Fibroblast of the conjunctiva (primary cell): ENCODE measurements at places on chromosomes 1 and 21.

DNA sequence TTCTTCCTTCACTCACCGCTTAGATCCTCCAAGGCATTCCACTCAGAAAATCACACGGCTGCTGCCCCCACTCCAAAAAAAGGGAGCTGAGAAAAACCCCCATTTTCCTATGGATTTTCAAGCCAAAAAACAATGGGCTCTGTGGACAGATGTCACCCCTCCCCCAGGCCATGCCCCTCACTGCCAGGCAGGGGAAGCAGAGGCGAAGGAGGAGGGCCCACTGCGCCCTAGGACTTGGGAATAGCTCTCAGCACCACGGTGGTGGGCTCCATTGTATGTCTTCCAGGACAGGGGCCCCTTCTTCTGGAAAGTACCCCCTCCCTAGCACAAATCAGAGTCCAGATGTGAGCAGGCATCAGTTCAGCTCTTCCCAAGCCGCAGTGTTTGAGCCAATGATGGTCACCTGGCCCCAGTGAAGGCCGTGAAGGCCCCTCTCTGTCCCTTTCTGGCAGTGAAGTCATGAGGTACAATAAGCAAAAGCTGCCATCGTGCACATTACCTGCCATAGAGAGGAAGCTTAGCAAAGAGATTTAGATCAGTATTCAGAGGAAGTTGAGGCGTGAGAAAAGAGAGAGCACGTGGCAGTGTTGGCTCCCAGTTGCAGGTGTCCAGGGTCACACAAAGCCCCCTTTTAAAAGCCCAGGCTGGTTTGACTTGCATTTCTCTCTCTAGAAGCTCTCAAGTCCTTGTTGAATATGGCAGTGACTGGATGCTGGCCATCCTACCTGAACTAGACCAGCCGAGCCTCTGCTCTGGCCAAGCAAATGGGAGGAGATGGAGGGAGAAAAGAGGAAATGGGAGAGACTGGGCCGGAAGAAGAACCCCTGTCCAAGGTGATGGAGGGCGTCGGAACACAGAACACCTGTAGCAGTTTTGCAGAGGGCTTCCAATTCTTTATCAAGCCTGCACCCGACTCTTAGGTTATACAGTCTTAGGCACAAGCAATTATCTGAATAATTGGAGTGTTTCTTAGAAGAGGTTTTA lies 149.0 kb downstream of the TOMM20 start:
- DNase-seq, result no peak

DNA sequence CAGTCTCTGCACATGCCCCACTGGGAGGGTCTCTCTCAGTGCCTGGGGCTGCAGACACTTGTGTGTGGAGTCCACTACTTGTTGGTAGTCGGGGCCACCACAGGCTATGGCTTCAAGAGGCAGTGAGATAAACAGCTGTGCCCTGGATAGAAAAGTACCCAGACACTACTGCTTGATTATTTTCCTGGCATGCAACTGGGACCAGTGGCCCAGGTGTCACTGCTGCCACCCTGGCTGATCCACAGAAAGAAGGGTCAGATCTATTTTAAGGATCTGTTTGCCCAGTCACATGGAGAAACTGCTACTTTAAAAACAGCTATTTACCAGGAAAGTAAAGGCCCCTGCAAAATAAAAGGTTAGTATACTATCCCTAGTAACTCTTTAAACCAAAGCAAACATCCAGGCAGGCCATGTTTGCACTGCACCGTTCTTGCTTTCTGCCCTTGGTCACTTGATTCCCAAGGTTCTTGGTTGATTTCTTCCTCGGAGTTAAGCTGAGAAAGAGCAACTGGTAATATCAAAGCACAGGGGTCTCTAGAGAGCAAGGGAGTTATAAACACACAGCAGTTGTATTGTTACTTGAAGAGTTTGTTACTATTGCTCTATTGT lies 99.9 kb downstream of the GLUL start:
- DNase-seq, result no peak

- DNase-seq, result no peak
Measured at GRCh38 chr1:43887748-43888147, 45.9 kb upstream of the ARTN start.

DNA sequence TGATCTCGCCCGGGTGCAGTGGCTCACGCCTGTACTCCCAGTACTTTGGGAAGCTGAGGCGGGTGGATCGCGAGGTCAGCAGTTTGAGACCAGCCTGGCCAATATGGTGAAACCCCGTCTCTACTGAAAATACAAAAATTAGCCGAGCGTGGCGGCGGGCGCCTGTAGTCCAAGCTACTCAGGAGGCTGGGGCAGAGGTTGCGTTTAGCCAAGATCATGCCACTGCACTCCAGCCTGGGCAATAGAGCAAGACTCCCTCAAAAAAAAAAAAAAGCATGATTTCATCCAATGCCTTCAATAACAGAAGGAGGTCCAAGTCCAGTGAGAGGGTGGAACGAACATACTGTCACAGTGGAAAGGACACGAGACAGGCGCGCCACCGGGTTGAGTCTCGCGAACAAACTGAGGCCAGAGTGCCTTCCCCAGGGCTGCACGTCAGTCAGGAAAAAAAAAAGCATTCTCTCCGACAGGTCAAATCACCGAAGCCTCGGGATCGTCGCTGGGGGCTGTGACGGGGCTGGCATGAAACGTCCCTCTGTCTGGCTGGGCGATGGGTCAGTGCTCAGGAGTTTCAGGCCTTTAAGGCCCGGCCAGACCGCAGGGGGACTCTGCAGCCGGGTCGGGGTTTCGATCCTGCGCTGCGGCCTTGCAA lies 8.4 kb upstream of the CROCC start:
- DNase-seq, result no peak

DNA sequence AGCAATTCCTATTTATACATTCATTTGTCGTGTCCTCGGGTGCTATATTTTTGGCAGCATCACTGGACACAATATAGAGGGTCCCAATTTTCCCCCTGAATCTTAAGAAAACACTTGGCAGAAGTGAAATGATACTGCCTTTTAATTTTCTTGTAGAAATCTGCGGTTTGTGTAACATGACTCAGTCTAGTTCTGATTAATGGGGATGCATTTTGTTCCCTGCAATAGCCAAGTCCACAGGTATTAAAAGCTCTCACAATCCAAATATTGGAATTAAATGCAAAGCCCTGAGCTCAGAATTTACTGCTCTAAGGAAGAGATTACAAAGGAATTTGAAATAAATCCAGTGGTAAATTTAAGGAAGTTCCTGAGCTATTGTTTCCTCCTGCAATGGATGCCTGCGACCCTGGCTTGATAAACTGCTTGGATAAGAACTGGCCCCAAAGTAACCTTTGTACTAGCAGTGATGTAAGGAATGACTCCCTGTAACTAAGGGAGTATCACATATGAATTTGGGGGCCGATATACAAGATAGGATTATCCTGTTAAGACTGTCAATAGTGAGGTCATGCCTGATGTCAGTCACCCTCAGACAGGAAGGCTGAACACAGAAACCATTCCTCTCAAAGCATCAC lies 349.7 kb upstream of the C1orf87 start:
- no peak for DNase-seq

- DNase-seq, result no peak
Measured at GRCh38 chr21:46001821-46002681, 20.5 kb downstream of the COL6A1 start.

- DNase-seq, result peak; percentile 27
Measured at GRCh38 chr1:151832318-151832980, 847 bp upstream of the RORC start.

DNA sequence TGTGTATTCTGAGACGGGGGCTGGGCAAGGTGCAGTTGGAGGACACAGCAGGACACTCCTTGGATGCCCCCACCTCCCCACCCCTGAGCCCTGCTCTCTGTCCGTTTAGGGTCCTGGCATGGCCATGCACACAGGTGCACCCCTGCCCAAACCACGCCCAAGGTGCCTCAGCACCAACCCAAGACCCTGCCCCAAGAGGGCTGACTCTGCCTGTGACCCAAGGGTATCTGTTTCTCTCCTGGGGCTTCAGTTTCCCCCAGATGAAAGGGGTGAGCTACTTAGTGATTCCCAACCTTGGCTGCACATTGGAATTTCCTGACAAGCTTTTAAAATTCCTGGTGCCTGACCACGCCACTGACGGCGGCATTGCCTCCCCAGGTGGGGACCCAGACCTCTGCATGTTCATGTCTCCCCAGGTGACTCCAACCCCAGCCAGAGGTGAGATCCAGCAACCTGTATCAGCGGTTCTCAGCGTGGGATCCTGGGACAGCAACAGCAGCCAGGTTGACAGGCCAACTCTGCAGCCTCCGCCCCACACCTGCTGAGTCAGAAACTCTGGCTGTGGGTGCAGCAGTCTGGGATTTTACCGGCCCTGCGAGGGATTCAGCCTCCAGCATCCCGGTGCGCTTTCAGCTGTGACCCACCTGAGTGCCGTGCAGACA lies 483.4 kb downstream of the NPHP4 start:
- no peak for DNase-seq

DNA sequence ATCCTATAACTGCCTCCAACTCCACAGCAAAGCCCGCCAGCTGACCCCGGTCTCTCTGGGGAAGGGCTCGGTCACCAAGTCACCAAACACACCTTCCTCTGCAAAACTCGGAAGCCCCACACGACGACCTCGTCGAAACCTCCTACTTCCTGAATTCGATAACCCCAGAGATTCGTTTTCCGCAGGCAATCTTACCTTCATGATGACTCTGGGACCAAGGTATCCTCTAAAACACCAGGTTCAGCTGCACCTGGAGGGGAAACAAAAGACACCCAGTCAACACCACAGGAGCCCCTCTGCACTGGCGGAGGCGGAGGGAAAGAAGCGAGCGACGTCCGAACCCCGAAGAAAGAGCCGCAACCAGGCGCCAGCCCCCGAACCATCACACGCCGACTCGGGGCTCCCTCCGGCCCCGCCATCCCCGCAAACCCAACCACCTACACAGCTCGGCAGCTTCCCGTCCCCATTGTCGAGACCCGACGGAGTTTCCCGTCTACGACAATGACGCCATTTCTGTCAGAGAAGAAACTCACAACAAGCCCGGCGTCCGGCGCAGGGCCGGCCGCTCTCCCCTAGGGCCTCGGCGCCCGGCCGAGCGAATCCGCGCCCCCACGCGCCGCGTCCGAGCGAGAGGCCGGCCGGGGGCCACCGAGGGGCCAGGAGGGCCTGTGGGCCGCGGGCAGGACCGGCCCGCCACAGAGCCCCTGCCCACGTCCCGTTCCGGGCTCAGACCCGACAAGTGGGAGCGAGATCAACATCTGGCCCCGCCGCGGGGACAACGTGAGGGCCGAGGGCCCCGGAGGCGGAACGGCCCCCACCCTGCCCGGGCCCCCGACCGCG lies 1.0 kb downstream of the ARID4B start:
- no peak for DNase-seq

DNA sequence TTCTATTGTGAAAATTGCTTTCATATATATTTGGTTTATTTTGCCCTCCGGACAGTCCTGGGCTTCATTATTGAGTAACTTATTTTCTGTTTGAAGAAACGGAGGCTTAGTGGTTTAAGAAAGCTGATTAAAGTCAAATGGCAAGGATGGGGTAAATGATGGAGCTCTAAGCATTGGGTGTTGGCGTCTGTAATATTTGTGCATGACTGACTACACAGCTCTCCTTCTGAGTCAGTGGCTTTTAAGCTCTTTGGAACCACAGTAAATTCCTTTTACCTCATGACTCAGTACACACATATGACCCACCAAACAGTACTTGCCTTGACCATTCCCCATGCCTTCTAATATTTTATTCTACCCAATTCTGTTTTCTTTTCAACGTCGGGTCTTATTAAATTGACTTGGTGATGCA lies 21.0 kb downstream of the B3GALT5 start:
- peak; percentile 84 for DNase-seq

DNA sequence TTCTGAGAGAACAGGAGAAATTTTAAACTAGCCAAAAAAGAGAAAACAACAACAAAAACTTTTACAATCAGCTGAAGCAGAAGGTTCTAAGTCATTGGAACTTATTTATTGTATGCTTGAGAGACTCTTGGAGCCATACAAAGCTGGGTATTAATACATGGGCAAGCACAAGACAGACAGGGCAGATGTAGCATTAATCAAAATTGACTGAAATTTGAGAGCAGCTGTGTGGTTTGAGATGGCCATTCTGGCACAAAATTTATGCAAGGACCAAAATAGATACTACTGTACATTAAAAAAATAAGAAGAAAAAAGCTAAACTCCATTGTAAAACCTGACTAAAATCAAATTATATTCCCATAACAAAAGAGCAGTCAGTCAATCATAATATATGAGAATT lies 892.5 kb downstream of the PLA2G4A start:
- no peak for DNase-seq

GRCh38 chr1:83065952-83066727 lies 932.8 kb downstream of the TTLL7 start:
- DNase-seq, result no peak

- peak; percentile 63 for DNase-seq
Measured at GRCh38 chr1:185813401-185813979, 79.3 kb downstream of the HMCN1 start.

- no peak for DNase-seq
Measured at GRCh38 chr1:7076572-7076971, 291.3 kb downstream of the CAMTA1 start.

GRCh38 chr21:42425591-42425990 lies 21.9 kb downstream of the UBASH3A start:
- DNase-seq, result no peak

DNA sequence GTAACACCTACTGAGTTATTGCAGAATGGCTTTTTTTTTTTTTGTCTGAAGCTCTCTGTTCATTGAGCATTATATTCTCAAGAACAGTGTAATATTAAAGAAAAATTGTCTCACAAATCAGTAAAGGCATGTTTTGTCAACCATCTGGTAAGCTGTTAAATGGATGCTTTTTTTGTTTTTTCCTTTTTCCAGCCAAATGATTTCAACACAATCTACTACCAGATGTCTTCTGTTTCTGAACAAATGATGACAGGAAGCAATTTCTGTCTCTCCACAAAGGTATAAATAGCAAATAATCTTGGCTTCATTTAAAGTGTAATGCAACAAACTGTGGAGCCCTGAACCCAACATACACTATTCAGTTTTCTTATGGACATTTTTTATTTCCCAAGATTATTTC lies 78.6 kb upstream of the RGS2 start:
- no peak for DNase-seq

- DNase-seq, result no peak
Measured at GRCh38 chr1:238898856-238899255, 487.5 kb upstream of the CHRM3 start.

- DNase-seq, result no peak
Measured at GRCh38 chr1:193662030-193662429, 475.6 kb upstream of the B3GALT2 start.

- no peak for DNase-seq
Measured at GRCh38 chr21:15209224-15209623, 144.4 kb upstream of the NRIP1 start.

DNA sequence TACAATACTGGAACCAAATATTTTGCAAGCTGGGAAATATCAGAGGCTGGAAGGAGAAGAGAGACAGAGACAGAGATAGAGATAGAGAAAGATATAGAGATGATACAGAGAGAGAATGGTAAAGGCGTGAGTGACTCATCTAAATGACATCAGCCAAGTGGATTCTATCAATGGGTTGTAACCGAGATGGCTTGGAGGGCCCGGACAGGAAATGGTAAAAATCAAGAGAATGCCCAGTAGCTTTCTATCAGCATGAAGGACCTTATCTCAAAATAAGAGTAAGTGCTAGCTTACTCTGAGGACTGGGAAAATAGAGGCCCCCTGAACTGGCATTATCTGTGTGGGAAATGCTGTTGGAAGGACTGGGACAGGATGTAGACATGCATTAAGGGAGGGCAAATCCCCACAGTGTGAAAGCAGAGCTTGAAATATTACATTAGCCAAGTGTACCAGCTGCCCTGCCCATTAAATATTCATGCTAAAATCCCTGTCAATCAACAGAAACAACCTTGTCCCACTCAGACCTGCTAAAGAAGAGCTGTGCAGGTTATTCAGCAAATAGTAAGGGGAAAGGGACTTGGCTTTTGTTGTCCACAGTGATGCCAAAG lies 76.6 kb upstream of the ZNF644 start:
- no peak for DNase-seq
